ENCODE measurements at places on chromosomes 12 and 14. TPM values are rescaled to one million over a fixed set of nuclear protein-coding genes. Genes with fewer than 3 reads are reported as not detected.

Gene GPRC5A
- 55.9 TPM for total RNA-seq

DNA sequence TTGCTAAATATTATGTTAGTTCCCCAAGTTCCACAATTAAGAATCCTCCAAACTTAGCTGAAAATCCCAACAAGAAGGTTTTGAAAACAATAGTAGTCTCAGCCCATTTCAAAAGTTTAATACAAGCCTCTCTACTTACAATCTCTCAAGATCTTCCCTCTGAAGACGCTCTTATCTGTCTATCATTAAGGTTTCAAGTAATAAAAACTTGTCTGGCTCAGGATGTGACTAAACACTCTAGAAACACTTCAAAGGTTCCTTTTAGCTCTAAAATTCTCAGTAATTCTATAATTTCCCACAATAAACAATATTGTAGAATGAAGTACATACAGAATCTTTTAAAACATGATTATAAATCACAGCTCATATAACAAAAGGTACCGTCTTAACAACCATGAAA lies 16.3 kb downstream of the YAF2 start:
- DNase-seq, result no peak

Gene IL26
- total RNA-seq, result not detected

DNA sequence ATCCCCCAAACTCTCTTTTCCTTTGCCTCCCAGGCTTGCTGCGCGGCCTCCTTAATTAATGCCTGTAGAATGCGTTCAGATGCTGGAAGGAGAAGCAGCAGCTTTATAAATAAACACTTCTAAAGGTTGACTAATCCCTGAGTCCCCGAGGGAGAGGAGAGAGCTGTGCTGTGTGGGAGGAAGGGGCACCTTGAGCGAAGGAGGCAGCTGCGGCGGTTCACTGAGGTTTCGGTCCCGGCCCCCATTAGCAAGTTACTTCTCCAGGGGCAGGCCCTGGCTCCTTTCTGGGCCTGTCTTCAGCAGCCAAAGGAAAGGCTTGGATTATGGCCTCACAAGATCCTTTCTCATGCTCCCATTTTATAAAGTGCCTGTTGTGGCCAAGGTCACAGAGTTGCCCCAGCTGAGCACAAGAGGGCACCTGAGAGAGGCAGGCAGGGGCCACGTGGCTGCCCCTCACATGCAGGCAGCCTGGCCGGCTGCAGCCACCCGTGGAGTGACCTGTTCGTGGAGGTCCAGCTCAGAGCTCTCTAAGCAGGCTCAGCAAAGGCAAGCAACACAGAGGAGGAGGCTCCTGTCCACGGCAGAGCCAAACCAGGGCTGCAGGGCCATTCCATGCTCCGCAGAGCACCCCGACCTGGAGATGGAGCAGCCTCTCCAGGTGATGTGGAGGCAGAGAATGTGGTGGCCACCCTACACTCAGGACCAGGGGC lies 15.0 kb upstream of the CACNA2D4 start:
- DNase-seq, result peak; percentile 32

- DNase-seq, result no peak
Observed at GRCh38 chr12:110109837-110110535, 14.2 kb upstream of the IFT81 start.

Gene RFLNA
- total RNA-seq, result 19.2 TPM

Gene ARHGEF40
- 64.4 TPM for total RNA-seq

Gene CLEC1B
- not detected for total RNA-seq

DNA sequence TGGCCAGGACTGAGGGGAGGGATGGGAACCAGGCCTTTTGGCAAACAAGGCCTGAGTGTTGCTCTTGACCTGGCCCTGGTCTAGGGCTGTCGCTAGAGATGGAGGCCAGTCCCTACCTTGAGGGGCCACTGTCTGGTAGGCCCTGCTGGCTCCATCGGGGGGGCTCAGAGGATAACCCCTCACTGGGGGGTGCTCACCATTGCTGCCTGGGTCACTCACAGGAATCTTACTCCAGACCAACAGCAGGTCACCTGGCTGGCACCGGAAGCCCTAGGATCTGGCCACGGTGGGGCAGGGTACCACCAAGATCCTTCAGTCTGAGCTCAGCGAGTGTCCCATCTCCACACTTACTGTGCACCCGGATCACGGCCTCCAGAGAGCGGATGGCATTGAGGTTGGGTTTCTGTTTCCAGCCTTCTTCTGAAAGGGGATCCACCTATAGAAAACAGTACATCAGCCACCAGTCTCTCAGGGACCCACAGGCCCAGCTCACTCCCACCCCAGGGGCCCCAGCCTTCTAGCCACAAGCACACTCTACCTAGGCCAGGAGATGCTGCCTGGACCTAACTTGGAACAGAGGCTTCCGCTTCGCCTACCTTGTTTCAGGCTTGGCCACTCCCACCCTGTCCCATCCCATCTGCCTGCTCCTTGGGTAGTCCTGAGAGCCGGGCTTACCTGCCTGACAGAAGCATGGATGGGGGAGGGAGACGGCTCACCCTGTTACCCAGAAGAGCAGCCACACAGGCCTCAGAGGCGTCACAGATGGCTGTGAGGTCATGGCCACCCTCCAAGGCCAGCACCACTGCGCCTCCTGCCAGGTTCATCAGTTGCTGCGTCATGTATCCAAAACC lies 12.2 kb downstream of the SLC48A1 start:
- no peak for DNase-seq

DNA sequence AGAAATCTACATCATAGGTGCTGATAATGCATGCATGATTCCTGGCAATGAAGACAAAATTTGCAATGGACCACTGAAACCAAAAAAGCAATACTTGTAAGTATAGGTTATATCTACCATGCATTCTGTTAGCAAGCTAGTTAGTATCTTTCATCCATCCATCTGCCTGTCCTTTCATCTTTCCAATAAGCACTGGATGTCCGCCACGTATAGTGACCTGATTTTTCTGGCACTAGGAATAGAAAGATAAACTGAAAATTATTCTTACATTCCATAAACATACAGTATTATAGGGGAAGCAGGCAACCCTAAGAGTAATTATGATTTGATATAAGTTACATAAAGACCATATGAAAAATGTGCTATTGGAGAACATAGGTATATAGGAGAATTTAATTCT lies 87.2 kb upstream of the MYF6 start:
- DNase-seq, result no peak

GRCh38 chr14:75886636-75887348 lies 95.0 kb downstream of the TGFB3 start:
- DNase-seq, result peak; percentile 37

- DNase-seq, result no peak
Observed at GRCh38 chr14:91004987-91005386, 55.5 kb downstream of the RPS6KA5 start.

GRCh38 chr14:81326451-81326850 lies 73.7 kb downstream of the STON2 start:
- no peak for DNase-seq

DNA sequence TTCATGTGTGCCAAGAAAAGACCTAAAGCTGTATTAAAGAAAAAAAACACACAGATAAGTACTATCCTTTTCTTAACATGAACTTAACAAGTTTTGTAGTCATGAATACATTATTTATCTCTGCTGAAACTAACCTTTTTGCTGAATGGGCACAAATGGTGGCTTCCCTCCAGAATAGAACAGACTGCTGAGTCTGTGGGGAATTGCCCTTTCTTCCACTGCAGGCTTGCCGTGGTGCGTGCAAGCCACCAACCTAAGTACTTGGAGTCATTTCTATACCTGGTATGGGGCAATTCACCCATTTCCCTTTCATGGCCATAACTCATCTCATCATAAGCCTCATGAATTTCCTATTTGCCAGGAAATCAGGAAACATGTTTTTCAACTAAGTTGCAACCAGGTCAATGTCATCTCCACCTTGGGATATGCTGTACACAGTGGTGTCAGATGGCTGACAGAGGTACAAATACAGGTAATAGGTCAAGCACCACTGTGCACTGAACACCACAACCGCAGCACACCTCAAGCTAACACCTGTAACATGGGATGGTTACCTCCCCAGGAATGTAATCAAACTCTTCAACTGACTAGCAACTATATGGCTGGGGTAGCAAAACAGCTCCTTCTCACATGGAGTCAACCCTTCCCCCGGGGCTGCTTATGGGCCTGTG lies 49.9 kb downstream of the CATSPERB start:
- no peak for DNase-seq

DNA sequence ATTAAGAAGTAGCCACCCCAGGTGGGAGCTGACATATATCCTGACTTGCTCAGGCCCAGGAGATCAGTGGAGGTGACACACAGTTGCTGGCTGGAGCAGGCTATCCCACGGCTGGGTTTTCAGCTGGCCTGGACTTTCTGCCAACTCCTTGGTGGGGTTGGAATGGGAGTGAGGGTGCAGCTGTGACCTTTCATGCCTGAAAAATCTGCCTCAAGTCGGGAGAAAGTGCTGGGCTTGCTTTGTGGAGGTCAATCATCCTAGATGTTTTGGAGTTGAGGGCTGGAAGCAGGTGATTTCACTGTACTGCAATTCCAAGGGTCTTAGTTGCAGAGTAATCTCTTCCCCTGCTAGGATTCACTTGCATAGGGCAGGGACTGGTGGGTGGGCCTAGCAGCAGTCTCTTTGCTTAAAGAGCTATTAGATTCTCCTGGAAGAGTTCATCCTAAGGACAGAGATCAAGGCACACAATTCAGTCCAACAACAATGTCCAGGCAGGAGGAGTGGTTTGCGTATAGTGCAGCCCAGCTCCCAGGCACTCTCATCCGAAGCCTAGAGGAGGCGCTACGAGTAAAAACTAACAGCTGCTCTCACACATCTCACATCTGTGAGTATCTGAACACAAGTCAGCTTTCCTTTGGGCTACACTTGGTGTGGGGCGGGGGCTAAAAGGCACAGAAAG lies 98.1 kb downstream of the GAS2L3 start:
- DNase-seq, result no peak

GRCh38 chr14:99578541-99579101 lies 25.4 kb downstream of the CCDC85C start:
- DNase-seq, result no peak

DNA sequence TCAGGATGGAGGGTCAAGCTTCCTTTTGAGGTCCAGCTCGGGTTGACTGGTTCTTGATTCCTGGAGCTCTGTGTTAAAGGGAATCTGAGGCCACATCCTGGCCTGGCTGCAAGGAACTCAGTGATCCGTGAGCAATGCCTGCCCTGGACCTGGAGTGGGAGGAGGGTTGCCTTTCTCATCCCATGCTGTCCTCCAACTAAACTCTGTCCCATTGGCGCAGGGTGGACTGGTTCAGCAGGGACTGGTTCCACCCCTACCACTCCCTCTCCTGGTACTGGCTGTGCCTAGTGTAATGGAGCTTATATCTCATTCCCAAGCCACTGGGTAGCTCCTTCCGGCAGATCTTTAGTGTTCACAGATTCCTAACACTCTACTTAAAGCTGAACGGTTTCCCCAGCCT lies 3.9 kb upstream of the CMKLR1 start:
- peak; percentile 39 for DNase-seq

DNA sequence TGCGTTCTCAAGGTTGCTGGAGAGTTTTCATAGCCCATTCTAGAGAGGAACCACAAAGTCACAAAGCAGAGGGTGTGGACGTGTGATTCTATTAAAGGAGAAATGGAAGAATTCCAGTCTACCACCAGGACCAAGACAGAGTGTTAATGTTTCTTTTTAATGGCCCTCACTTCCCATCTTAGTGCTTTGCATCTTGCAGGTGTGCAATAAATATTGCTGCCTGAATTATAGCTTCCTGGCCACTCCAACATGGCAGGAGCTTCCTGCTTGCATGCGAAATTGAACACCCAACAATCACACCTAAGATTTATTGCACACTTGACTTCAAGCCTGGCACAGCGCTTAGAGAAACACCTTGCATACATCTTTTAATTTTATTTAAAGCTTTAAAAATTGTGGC lies 22.4 kb upstream of the PPP1CC start:
- DNase-seq, result no peak

DNA sequence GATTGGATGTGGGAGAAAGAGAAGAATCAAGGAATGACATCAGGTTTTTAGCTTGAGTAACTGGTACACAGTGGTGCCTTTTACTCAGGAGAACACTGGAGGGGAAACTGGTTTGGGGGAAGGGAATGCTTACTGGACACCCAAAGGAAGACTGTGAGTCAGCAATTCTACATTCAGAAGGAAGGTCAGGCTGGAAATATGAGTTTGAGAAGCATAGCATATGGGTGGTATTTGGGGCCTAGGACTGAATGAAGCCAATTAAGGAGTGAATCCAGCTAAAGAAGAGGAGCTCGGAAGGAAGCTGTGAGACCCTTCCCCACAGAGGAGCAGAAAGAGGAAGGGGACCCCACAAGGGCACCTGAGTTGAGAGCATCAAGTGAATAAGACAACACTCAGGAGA lies 35.4 kb downstream of the DMAC2L start:
- peak; percentile 79 for DNase-seq

DNA sequence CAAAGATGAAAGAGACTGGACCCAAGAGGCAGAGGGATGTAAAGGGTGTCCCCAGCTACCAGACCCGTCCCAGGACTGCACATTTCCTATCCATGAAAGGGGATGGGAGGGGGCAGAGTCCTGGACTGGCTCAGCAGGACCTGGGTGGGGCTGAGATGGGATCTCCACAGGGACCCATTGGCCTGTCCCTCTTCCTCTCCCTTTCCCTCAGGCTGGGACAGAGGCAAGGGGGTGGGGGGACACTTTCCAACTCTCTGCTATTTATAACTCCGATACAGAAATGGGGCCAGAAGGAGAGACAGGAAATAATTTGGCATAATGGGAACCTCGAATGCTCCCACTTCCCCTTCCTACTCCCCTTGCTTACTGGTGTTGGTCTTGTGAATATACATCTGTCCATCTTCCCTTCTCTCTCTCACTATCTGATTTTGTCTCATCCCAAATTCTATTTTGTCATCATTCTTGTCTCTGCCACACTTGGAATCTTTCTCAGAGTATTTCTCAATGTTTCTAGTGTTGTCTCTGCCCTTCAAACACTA lies 1.1 kb upstream of the ITGA7 start:
- no peak for DNase-seq

Gene LRRK2
- total RNA-seq, result 5.6 TPM

GRCh38 chr14:92613008-92613658 lies 99.6 kb downstream of the RIN3 start:
- no peak for DNase-seq

DNA sequence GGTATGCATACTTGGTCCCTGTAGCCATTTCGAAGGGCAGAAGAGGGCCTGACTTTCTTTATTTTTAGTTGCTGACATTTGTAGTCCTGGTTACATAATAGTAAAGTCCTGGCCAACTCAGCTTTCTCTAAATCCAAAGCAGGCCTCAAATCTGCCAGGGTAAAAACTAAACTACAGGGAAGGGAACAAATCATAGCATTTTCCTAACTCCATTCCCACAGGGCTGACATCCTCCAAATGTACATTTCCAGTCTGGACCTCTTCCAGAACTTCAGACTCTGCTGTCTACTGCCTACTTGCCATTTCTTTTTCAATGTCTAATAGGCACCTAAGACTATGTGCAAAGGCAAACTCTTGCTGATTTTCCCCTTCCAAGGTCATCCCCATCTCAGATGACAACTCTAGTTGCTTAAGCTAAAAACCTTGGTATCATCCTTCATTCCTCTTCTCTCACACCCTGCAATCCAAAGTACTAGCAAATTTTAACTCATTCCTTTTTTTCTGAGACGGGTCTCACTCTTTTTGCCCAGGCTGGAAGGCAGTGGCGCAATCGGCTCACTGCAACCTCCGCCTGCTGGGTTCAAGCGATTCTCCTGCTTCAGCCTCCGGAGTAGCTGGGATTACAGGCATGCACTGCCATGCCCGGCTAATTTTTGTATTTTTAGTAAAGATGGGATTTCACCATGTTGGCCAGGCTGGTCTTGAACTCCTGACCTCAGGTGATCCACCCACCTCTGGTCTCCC lies 2.0 kb downstream of the DDIT3 start:
- DNase-seq, result no peak

- DNase-seq, result no peak
Observed at GRCh38 chr12:11706509-11707379, 57.3 kb downstream of the ETV6 start.
